ENCODE measurements at places on chromosomes 4 and X.

- DNase-seq = no peak
Observed at GRCh38 chr4:81162752-81163458, 52.1 kb downstream of the PRKG2 start.

DNA sequence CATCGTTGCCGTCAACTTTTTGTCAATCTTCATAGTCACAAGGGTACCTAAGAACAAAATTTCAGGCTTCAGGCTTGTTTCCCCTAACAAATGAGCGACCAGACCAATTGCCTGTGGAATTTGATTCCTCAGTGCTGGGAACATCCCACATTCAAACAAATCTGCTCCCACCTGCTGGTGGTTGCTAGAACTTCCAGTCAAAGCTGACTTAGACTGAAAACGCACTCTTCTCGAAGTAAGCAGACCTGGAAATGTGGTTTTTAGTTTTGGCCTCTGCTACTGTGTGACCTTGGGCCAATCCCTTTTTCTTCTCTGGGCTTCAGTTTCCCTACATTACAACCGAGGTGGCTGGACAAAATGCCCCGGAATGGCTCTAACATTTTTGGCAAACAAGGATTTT, 1.8 kb upstream of the GABRQ start:
- no peak for DNase-seq

DNA sequence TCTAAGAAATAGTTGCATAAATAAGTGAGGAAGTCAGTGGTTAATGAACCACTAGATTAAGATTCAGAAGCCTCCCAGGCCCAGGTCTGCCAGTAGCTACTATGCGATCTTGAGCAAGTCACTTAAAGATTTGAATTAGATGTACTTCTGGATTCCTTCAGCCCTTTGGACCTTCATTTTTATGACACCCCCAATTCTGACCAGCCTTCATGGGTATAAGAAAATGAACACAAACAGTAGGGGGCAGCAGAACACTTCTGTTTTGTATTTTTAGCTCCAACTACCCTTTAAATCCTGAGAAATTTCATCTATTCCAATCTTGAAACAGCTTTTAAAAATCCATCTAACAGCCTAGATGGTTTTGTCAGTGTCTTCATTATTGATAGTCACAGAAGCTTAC, 19.0 kb downstream of the TMEM47 start:
- no peak for DNase-seq

DNA sequence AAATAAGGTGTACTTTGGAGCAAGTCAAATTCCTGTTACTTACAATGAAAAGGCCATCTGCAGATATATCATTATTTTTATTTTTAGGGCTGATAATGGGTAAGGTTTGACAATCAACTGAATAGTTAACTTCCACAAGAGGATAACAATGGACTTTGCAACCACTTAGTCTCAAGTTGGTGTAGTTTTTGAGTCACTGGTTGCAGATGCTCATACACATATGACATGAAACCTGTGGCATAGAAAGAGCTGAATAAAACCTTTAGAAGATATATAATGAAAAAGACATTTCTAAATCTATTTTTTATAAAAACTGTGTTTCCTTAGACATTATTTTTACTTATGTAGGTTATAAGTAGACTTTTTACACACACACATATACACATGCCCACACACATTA, 2110.9 kb downstream of the PCDH7 start:
- DNase-seq = no peak

DNA sequence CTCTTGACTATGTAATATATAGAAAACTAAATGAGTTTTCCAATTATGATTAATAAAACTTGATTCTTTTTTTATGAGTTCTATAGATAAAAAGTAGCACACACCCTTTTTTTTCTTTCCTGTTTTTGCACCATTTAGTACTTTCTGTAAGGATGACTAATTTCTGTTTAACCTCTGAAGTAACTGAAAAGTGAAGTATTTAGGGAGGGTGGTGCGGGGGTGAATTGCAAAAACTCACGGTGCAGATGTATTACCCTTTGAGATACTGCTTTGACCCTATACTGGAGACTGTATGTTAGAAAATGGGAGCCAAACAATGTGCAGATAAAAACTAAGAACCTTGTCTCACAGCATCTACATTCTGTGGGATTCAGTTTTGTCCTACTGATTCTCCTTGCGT, 471.6 kb downstream of the DTHD1 start:
- DNase-seq = no peak

- DNase-seq = no peak
Observed at GRCh38 chr4:143338313-143338712, 1.6 kb downstream of the GAB1 start.

GRCh38 chr4:122142687-122143086, 9.4 kb upstream of the BLTP1 start:
- no peak for DNase-seq

DNA sequence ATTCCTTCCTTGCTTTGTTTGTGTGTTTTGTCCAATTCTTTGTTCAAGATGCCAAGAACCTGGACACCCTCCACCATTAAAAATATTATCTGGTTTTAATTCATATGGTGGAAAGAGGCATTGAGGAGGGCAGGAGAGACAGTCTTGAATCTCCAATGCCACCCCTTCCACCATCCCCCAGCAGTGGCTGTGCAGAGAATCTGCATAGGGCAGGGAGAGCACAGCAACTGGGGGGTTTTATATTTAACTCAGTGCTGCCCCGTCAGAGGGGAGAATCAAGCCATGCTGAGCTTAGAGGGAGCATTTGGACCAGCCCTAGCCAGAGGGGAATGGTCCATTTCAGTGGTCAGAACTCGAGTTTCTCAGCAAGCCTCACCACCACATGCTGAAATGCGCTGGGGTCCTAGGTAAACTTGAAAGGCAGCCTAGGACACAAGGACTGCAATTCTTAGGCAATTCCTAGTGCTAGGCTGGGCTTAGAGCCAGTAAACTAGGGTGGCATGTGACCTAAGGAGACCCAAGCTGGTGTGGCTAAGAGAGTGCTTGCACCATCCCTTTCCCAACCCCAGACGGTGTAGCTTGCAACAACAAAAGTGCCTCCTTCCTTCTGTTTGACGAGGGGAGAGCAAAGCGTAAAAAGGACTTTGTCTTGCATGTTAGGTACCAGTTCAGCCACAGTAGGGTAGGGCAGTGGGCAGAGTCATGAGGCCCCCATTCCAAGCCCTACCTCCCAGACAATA, 34.2 kb downstream of the CCDC158 start:
- DNase-seq = no peak

DNA sequence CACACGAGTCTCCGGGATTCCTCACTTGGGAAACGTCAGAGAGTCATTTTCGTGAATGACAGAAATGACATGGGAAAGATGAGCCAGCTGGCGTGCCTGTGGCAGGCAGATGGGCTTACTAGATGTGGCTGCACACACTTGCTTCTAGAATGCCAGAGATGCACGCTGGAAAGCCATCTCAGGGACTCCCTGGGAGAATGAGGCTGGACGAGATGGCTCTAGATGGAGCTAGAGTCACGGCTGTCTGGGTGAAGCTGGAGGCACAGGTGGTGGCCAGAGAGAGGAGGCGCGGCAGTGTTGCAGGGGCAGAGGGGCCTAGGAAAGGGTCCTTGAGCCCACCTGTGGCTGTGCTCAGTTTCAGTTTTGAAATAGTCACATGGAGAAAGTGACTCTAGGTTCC, 26.0 kb downstream of the TKTL1 start:
- no peak for DNase-seq

DNA sequence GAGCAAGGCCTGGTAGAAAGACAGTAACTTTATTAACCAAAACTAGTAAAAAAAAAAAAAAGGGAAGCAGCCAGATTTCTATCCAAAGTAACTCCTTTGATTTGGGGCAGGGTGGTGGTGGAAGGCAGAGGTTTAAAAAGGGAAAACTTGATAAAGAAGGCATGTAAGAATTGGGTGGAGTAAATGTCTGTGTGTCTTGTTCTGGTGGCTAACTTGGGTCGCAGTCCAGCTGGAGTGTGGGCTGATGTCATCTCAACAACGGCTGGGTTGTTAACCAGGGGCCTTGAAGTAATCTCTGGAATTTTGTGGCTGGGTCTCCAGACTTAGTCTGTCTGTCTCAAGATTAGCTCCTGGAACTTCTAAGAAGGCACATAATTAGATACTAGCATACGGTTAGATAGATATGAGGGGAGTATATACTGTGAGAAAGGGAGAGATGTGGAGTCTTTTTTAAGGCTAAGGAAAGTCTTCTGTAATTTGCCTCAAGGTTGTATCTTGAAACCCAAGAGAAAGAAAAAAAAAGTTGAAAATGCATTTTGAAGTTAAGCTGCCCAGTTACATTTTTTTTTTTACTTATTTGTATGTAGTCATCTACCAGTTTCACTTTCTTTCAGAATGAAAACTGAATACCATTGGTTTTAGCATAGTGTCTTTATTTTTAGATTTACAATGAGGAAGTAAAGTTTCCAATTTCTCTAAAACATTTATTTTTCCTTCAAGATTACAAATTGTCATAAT, 48.3 kb downstream of the MTHFD2L start:
- DNase-seq = no peak

GRCh38 chr4:151537687-151538086, 128.7 kb downstream of the FHIP1A start:
- DNase-seq = no peak

DNA sequence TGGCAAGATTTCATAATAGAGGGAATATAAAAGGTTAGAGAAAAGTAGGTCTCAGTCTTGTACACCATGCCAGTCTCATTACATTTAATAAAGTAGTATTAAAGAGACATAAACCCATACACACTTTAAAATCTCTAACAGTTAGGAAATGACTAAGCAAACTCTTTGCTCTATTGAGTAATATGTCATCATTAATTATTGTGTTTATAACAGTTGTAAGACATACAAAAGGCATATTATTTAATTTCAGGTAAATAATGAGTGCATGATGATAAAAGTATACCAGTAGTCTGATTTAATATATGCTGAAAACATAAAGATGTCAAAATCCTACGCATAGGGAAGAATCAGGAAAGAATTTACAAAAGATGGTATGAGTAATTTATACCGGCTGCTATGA, 31.0 kb upstream of the FGG start:
- DNase-seq = no peak

- no peak for DNase-seq
Observed at GRCh38 chr4:141571362-141571761, 65.0 kb upstream of the IL15 start.

GRCh38 chr4:121861426-121861825, 8.8 kb downstream of the BBS7 start:
- DNase-seq = no peak

DNA sequence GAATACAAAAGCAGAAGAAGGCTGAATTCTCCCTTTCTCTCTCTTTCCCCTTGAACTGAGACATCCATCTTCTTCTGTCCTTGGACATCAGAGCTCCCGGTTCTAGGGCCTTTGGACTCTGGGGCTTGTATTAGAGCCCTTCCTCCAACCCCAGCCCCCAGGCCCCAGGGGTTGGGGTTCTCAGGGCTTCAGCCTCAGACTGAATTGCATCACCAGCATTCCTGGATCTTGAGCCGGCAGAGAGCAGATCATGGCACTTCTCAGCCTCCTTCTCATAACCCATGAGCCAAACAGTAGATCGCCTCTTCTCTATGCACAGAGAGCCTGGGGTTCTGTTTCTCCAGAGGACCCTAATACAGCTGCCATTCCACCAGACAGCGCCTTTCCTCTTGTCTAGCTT, 25.3 kb upstream of the CLDN24 start:
- no peak for DNase-seq

DNA sequence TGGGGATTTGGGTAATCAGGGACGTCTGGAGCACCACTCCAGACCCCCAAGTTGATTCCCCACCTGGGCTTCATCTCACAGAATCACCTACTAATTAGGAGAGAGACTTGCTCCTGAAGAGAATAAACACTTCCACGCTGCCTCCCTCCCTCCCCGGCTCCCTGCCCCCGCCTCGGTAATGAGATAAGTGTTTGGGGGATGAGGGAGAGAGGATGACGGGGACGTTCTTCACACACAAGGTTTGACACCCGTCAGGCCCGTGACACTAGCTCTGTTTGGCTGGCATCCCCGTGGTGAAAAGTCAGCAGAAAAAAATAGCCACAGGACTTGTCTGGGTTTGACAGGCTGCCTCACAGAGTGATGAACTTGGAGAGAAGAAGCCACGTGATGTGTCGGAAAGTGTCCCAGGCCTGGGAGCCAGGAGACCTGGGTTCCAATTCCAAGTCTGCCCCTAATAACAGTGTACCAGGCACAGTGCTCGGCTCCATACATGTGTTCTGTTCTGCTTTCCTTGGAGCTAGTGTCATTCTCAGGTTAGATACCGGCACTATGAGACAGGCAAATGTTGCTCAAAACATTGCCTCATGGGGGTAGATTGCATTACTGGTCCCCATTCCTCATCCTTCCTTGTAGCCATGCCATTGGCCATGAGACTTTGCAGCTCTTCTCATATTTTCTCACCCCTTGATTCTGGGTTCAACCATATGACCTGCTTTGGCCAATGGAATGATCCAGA, 578.0 kb downstream of the BCOR start:
- no peak for DNase-seq

DNA sequence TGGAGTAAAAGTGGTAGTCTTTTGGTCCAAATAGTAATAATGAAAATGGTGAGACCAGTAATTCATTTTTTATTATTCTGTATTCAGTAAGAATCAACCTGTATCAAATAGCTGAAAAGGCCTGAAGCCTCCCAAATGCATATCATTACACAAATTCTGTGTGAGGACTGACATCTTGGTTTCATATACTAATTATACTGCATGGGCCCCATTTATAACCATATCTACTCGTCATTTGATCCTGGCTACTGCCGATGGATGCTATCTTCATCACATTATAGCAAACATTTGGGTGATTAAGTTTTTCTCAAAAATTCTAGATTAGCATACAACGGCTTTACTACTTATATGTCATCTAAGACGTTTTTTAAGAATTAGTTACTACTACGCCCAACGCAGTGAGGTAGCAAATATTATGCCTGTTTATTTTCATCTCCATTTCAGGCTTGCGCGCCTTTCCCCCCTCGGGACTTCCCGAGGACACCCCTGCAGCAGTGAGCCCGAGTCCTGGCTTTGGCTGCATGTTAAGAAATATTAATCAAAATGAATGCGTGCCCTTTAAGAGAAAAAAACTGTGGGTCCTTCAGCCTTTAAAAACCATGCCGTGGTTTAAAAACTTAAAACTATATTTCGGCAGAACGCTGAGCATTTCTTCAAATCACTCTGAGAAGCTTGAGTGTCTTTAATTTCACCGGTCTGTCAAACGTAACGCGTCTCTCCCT, 814 bp upstream of the MMAA start:
- DNase-seq = no peak

- DNase-seq = no peak
Observed at GRCh38 chr4:17762726-17763125, 18.7 kb downstream of the FAM184B start.

DNA sequence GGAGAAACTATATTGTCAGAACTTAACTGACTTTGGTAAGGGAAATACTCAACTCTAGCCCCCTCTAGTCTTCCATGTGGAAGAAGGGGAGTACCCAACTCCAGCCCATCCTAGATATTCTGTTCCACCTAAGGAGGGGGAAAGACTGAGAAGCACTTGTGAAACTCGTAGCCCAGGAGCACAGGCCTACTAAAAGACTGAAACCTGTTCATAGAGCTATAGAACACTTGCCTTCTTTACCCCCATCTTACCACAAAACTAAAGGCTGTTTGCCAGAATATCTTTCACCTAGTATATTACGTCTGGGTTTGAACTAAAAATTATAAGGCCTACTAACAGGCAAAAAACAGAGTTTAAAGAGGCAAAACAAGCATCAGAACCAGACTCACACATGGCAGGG, 15.5 kb downstream of the CLDN22 start:
- no peak for DNase-seq

GRCh38 chr4:84651499-84651898, 68.6 kb downstream of the CDS1 start:
- DNase-seq = no peak

All from GM12891 (cell line).